ENCODE measurements at places on chromosomes 3 and 15.

DNA sequence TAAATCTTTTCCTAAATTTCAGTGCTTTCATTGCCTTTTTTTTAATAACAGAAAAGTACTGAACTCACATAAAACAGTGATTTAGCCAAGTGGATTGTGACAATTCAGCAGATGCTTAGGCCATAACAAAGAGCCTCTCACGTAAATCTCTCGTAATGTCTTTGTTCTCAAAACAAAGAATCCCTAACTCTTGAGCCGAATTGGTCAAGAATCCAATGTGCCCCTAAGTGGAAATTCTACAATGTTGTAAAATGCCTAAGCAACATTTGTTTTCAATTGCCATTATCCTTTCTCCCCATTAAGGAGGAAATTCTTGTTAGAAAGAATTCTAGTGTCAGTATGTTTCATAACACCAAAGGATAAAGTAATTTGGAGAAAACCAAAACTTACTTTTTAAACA lies 235.7 kb upstream of the THBS1 start:
- H3K4me3 ChIP-seq, result no peak overlapping the region
- no peak for DNase-seq
- no peaks in the 10 kb centered on the region for H3K4me1 ChIP-seq
- H3K36me3 ChIP-seq, result no peaks in the 10 kb centered on the region

DNA sequence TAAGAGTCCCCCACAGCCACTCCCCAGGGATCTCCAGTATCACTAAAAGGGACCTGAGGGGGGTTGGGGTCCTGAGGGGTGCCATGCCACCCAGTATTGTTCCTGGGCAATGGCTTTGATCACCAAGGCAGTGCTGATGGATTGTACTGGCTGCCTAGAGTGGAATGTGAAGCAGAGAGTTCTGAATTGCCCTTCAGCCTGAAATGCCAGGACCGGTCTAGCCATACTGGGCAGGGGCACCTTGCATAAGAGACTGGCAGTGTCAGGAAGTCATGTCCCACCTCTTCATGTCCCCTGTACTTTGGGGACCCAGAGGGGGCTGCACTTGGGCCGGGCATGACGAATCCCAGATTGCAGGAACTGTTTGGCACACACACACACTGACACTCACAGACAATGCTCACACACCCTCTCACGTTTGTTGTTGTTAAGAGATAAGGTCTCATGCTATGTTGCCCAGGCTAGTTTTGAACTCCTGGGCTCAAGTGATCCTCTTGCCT lies 4.5 kb upstream of the TKT start:
- no peak overlapping the region for H3K4me3 ChIP-seq
- H3K27me3 ChIP-seq, result peaks cover 4% of the 10 kb centered on the region
- no peak for DNase-seq
- no peaks in the 10 kb centered on the region for H3K36me3 ChIP-seq
- H3K27ac ChIP-seq, result no peak overlapping the region

DNA sequence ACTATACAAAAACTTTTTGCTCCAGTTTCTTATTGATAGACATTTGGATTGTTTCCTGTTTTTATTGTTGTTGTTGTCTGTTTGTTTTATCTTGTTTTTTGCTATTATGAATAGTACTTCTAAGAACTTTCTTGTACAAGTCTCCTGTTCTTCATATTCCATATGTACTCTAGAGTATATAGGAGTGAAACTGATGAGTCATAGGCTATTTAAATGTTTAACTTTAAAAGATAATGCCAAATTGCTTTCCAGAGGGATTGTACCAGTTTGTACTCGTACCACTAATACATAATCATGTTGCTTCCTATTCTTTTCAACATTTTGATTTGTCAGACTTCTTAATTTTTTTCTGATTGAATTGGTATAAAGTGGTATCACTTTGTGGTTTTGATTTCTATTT lies 19.6 kb downstream of the LRRC49 start:
- DNase-seq, result no peak
- H3K36me3 ChIP-seq, result peaks cover 13% of the 10 kb centered on the region
- no peak overlapping the region for H3K27ac ChIP-seq
- no peak overlapping the region for H3K4me3 ChIP-seq

DNA sequence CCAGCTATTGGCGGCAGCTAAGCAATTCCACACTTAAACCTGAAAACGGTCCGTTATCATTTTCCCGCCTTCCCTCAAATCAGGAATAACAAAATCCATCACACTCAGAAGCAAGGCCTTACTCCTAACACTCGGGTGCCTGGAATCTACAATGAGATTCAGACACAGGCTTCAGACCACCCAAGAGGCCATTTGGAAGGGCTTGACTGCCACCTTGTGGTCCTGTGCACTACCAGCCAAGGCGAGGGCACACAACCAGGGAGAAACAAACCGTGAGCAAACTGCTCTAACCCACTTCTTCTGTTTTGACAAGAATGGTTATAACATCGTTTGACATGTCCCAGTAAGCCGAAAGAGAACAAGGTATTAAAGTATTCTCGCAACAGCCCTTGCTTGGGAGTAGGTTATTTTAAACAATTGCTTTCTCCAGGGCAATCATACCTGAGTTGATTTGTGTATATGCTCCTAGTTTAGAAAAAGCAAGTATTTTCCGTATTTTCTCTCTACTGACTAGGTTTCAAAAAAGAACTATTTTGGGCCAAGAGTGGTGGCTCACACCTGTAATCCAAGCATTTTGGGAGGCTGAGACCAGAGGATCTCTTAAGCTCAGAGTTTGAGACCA lies 40.1 kb upstream of the TAFA4 start:
- no peak overlapping the region for H3K4me3 ChIP-seq
- H3K27ac ChIP-seq, result no peak overlapping the region
- peaks cover 4% of the 10 kb centered on the region for H3K36me3 ChIP-seq

GRCh38 chr3:196122688-196123046 lies 40.8 kb upstream of the TFRC start:
- DNase-seq, result no peak
- H3K4me1 ChIP-seq, result no peaks in the 10 kb centered on the region
- peaks cover 3% of the 10 kb centered on the region for H3K27me3 ChIP-seq
- H3K4me3 ChIP-seq, result no peak overlapping the region

DNA sequence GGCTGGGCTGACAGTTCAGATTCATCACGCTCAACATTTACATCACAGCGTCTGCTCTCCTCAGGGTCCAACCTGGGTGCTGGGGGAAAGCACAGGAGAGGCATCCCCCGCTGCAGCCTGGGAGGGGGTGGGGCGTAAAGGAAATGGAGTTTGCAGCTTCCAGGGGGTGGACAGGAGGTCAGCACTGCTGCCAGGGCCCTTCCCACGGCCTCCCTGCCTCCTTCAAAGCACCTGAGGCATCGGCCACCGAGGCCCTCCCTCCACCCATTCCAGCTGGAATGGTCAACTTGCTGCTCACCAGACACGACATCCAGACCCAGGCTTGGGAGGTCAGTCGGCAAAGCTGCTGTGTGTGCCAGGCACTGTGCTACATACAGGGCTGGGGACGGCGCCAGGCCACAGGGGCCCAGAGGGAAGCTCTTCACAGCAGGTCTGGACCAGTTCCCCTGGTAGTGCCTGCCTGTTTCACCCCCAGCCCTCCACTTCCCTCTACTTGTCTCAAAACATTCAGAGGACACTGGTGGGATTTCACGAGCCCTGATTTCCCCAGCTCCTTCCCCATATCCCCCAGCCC lies 120.7 kb downstream of the ANP32A start:
- no peak for DNase-seq
- peaks cover 18% of the 10 kb centered on the region for H3K4me1 ChIP-seq
- H3K27me3 ChIP-seq, result peaks cover 13% of the 10 kb centered on the region

- H3K4me1 ChIP-seq, result no peaks in the 10 kb centered on the region
- no peak for DNase-seq
- H3K36me3 ChIP-seq, result no peaks in the 10 kb centered on the region
- no peak overlapping the region for H3K4me3 ChIP-seq
- H3K27ac ChIP-seq, result no peak overlapping the region
These were observed 17.5 kb downstream of the TGM5 start for GRCh38 chr15:43249236-43249635.

DNA sequence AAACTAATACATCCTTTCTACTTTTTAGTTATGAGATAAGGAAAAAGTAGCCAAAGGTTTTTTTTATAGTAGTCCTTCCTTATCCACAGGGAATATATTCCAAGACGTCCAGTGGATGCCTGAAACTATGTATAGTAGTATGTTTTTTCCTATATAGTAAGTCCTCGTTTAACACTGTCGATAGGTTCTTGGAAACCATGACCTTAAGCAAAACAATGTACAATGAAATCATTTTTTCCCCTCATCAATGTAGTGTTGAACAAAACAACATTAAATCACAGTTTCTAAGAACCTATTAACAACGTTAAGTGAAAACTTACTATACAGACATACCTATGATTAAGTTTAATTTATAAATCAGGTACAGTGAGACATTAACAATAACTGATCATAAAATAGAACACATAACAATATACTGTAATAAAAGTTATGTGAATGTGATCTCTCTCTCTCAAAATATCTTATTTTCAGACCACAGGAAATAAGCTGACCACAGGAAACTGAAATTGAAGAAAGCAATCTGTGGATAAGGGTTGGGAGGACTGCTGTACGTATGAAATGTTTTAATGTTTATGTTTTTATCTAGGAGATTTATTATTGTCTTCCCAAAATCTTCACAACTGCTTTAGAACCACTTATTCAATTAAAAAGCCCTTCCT lies 20.6 kb downstream of the COPS2 start:
- no peaks in the 10 kb centered on the region for H3K4me1 ChIP-seq
- DNase-seq, result no peak
- no peak overlapping the region for H3K4me3 ChIP-seq
- no peaks in the 10 kb centered on the region for H3K27me3 ChIP-seq

DNA sequence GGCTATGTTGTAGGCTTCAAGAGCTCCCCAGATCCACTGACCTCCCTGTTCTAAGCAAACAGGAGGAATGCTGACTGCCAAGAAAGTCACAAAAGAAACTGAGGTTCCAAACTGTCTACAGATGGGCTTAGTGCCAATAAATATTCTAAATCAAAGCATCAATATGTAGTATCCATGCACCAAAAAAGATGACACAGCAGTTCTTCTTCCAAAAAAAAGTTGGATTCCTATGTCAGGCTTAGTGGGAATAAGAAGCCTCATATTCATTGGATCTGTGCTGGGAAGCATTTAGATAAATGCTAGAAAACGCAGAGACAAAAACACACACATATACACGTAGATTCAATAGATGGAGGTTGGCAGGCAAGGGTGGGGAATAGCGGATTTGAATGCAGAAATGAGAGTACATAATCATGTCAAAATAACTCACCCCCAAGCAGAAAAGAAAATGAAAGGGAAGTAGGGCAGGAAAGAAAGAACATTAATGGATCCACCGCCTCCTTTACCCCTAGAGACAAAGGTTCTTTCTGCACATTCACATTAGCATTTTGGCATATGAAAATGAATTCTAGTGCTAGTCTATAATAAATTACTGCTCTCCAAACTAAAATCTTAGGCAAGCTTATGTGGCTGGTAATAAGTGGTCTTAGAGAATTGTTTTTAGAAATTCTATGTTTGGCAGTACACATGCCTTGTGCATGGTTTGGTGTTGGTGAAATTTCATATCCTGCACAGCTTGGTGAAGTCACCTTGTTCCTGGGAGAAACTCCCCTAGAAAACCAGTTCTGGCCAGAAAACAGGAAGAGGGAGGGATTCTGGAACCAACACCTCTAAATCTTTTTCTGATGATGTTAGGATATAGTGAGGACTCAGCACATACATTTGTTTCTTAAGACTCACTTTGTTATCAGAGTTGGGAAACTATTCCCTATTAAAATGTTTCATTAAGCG lies 283.4 kb downstream of the LSAMP start:
- no peaks in the 10 kb centered on the region for H3K36me3 ChIP-seq
- no peak for DNase-seq
- H3K27ac ChIP-seq, result no peak overlapping the region
- H3K4me1 ChIP-seq, result peaks cover 12% of the 10 kb centered on the region

- peaks cover 26% of the 10 kb centered on the region for H3K36me3 ChIP-seq
- no peaks in the 10 kb centered on the region for H3K27me3 ChIP-seq
- no peaks in the 10 kb centered on the region for H3K4me1 ChIP-seq
- H3K4me3 ChIP-seq, result no peak overlapping the region
- no peak for DNase-seq
These were observed 72.2 kb downstream of the FAM174B start for GRCh38 chr15:92583096-92584034.

- peaks cover 2% of the 10 kb centered on the region for H3K36me3 ChIP-seq
- no peak overlapping the region for H3K27ac ChIP-seq
- no peak for DNase-seq
- no peak overlapping the region for H3K4me3 ChIP-seq
- H3K4me1 ChIP-seq, result peaks cover 31% of the 10 kb centered on the region
These were observed 38.0 kb downstream of the FEM1B start for GRCh38 chr15:68315495-68316031.

- no peak for DNase-seq
- no peak overlapping the region for H3K27ac ChIP-seq
- H3K4me1 ChIP-seq, result no peaks in the 10 kb centered on the region
These were observed 46.6 kb upstream of the ARPP21 start for GRCh38 chr3:35592589-35593295.

GRCh38 chr3:165336786-165337185 lies 140.6 kb upstream of the SLITRK3 start:
- no peak overlapping the region for H3K27ac ChIP-seq
- H3K4me1 ChIP-seq, result no peaks in the 10 kb centered on the region
- H3K4me3 ChIP-seq, result no peak overlapping the region
- DNase-seq, result no peak
- no peaks in the 10 kb centered on the region for H3K27me3 ChIP-seq
- no peaks in the 10 kb centered on the region for H3K36me3 ChIP-seq

DNA sequence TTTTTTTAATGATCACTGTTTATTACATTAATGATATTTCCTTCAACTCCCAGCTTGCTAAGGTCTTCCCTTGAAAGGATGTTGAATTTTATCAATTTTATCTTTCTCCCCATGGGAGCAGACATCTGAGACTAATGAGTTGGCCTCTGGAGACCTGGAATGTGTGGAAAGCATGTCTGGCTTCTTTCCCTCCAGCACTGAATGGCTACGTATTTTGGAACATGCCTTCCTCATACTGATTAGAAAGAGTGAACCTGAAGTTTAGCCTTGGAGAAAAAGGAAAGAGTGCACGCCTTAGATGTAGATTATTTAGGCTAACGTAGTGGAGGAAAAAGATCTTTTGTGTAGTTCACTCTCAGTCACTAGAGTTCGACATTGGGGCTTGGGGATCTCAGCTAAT lies 25.1 kb downstream of the CASR start:
- no peaks in the 10 kb centered on the region for H3K4me1 ChIP-seq
- no peaks in the 10 kb centered on the region for H3K36me3 ChIP-seq
- H3K4me3 ChIP-seq, result no peak overlapping the region
- no peak for DNase-seq
- no peaks in the 10 kb centered on the region for H3K27me3 ChIP-seq
- no peak overlapping the region for H3K27ac ChIP-seq

DNA sequence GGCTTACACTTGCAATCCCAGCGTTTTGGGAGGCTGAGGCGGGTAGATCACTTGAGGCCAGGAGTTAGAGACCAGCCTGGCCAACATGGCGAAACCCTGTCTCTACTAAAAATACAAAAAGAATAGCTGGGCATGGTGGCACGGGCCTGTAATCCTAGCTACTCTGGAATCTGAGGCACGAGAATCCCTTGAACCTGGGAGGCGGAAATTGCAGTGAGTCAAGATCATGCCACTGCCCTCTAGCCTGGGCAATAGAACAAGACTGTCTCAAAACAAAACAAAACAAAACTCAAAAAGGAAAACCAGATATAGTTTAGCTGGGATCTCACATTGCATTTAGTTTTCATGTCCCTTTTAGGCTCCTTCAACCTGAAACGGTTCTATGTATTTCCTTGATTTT lies 2.9 kb upstream of the USP50 start:
- no peak overlapping the region for H3K27ac ChIP-seq
- H3K4me3 ChIP-seq, result no peak overlapping the region
- no peak for DNase-seq
- peaks cover 2% of the 10 kb centered on the region for H3K27me3 ChIP-seq
- peaks cover 5% of the 10 kb centered on the region for H3K36me3 ChIP-seq

GRCh38 chr3:13932578-13933295 lies 52.9 kb upstream of the WNT7A start:
- H3K36me3 ChIP-seq, result peaks cover 16% of the 10 kb centered on the region
- DNase-seq, result no peak
- H3K27ac ChIP-seq, result no peak overlapping the region
- H3K4me3 ChIP-seq, result no peak overlapping the region
- H3K4me1 ChIP-seq, result no peaks in the 10 kb centered on the region
